ENCODE measurements at places on chromosomes 7 and 10. TPM values are rescaled to one million over a fixed set of nuclear protein-coding genes. Genes with fewer than 3 reads are reported as not detected.

Gene ACSL5
- 4.7 TPM for polyA plus RNA-seq

Gene CPN1
- 3.0 TPM for polyA plus RNA-seq

DNA sequence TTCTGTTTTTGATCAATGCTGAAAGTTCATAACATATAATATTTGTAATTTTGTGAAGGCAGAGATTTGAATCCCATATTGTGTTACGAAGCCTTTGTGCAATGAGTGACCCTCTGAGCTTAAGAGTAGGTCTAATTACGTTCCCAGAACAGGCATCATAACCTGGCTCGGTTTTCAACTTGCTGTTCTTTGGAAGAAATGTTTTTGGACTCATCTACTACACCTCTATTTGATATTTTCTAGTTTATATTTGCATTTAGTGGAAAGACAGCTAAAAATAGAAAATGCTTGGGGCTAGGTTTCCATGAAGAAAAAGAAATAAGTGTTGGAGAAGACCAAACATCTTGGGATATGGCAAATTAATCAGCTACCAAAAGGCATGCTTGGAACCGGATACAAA is 234.8 kb downstream of the AGMO start:
- DNase-seq, result no peak

DNA sequence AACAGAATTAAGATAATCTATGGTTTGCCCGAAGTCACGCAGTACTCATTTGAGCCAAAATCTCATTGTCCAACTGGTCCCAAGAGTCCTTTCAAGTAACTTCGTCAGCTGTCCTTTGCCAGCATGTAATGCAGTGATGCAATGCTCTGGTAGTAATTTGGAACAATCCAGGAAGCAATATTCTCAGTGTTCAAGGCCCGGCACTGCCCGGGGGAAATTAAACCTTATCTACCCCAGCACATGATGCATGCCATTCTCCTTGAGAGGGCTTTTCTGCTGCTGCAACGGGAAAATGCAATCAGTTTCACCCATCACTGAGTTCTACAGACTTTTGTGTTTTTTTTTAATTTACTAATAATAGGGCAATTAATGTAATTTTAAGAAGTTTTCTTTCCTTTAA is 77.6 kb upstream of the NME8 start:
- no peak for DNase-seq

GRCh38 chr7:75617634-75618234 is 121.0 kb downstream of the HIP1 start:
- no peak for DNase-seq

GRCh38 chr10:26486990-26487850 is 49.1 kb downstream of the APBB1IP start:
- DNase-seq, result no peak

GRCh38 chr7:142356166-142356565 is 98.3 kb upstream of the PRSS58 start:
- no peak for DNase-seq

Gene PDSS1
- polyA plus RNA-seq, result 12.1 TPM

Gene PTF1A
- not detected for polyA plus RNA-seq

DNA sequence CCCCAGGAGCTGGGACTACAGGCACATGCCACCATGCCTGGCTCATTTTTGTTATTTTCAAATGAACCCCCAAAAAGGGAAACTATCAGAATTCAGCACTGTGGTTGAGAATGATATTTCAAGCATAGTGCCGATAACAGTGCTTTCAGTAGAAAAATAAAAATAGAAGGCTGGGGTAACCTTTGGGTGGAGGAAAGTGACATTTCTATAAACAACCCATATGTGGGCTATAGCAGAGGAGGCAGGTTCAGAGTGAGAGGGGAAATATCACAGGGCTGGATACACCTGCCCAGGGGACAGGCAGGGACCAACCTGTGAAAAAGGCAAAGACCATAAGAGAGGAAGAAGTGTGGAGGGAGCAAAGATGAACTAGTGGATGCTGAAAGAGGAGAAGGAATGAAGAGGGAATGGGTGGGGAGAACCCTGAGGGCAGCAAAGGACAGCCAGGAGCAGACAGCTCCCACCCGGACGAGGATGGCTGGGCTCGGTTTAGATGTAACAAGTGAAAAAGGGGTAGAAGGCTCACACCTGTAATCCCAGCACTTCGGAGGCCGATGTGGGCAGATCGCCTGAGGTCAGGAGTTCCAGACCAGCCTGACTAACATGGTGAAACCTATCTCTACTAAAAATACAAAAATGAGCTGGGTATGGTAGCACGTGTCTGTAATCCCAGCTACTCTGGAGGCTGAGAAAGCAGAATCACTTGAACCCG is 56.5 kb downstream of the MAP3K8 start:
- no peak for DNase-seq
